ENCODE measurements at places on chromosomes 5 and 9.

- no peak for DNase-seq
These were observed 1.1 kb upstream of the MAN2A1 start for GRCh38 chr5:109688630-109688969.

DNA sequence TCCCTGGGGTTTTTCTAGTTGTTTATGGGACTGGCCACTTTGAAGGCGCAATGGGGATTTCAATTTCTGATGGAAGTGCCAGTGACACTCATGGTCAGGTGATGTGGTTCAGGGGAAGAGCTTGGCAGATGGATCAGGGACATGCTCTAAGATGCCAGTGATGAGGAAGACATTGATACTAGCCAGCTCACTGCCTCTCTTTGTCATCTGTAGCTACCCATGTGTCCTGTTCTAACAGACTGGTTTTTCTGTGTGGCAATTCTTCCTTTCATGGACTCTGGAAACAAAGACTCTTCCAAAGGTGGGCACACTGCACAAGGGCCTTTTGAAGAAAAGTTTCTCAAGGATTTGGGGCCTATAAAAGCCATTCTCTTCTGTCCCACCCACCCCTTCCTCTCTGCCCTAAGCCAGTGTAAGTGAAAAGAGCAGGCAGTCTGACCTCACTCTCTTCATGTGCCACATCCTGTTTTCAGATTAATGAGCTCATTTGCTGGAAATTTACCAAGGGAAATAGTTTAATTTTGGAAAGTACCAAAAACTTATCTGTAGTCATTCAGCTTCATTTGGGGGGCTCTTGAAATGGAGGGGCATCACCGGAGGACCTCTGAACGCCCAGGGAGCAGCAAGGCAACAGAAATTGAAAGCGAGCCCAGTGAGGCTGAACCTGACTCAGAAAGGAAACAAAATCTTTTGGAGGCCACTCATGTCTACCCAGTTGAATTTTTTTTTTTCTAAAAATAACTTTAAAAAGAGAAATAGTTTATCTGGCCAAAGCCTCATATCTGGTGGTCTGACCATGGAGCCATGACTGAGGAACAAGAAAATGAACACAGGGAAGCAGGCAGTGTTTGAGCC lies 4.9 kb upstream of the TRAF1 start:
- DNase-seq = peak; percentile 75

DNA sequence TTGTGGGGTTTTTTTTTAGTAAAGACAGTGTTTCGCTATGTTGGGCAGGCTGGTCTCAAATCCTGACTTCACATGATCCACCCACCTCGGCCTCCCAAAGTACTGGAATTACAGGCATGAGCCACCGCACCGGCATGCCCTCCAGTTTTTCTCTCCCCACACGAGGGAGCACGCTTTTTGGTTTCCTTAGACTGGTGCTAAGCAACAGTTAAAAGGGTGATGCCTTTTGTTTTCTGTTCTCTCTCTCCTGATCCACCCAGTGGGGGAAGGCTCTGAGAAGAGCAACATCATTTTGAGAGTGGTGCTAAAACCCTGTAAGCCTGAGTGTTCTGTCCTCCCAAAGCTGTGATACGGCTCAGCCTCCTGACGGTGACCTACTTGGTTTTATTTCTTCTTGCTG lies 146.6 kb downstream of the MAN2A1 start:
- DNase-seq = no peak

DNA sequence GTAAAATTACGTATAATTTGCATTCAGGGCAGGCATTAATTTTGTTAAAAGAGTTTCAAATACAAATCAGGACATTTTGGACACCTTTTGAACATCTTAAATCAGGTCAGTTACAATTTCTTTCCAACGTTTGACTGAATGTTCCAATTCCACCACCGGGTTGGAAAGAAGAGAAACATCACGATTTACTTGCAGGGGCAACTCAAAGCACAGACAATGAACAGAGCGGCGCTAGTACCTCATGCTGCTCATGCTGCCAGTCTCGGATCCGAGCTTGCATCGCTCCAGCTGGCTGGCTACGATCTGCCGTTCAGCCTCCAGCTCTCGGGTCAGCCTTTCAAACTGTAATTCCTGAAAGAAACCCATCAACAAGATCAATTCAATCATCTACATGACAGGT lies 339.5 kb downstream of the CTNND2 start:
- DNase-seq = peak; percentile 20

- DNase-seq = no peak
These were observed 12.7 kb upstream of the PLEKHG4B start for GRCh38 chr5:79263-79662.

- DNase-seq = no peak
These were observed 228.8 kb downstream of the ARRDC3 start for GRCh38 chr5:91154338-91154737.

- DNase-seq = no peak
These were observed 112.5 kb downstream of the WDR41 start for GRCh38 chr5:77379558-77380061.

DNA sequence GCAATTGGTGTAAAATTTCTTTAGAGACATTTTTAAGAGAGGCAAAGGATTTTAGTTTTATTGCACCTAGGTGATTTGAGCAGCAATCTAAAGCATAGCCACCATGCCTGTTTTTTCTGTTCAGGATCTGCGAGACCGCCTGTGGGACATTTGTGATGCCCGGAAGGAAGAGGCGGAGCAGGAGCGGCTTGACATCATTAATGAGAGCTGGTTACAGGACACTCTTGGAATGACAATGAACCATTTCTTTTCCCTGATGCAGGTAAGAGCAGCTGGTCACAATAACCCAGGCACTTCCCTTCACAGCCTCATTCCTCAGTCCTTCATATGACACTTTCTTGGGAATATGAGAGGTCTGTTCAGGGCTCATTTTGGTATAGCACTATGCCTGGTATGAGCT lies 103.2 kb upstream of the IL7R start:
- no peak for DNase-seq

- DNase-seq = no peak
These were observed 292.4 kb downstream of the TRIM32 start for GRCh38 chr9:116979456-116979855.

GRCh38 chr5:9339206-9339818 lies 206.6 kb downstream of the SEMA5A start:
- DNase-seq = no peak

DNA sequence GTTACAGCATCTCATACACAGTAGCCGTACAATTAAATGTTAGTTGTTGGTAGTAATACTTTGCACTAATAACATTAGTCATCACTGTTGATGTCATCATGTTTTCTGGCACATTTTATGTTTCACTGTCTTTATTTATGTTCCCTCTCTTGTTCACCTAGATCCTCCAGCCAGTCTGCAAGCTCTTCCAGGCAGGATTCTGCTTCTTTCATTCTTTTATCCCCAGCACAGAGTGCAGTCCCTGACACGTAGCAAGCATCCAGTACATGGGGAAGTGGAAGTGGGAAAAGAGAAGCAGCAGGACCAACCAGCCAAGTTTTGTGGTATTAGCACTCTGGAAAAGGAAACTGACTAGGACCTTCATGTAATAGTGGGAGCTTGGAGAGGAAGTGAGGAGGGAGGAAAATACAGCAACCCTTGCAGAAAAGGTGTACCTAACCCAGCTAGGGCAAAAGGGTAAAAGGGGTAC lies 89.7 kb upstream of the SLC44A1 start:
- DNase-seq = peak; percentile 27

- no peak for DNase-seq
These were observed 6.5 kb upstream of the CARD19 start for GRCh38 chr9:93089481-93089991.
